ENCODE measurements at places on chromosomes 12 and 14.
A peak's percentile ranks its signal among the peaks of the same experiment; 100 is the strongest.

DNA sequence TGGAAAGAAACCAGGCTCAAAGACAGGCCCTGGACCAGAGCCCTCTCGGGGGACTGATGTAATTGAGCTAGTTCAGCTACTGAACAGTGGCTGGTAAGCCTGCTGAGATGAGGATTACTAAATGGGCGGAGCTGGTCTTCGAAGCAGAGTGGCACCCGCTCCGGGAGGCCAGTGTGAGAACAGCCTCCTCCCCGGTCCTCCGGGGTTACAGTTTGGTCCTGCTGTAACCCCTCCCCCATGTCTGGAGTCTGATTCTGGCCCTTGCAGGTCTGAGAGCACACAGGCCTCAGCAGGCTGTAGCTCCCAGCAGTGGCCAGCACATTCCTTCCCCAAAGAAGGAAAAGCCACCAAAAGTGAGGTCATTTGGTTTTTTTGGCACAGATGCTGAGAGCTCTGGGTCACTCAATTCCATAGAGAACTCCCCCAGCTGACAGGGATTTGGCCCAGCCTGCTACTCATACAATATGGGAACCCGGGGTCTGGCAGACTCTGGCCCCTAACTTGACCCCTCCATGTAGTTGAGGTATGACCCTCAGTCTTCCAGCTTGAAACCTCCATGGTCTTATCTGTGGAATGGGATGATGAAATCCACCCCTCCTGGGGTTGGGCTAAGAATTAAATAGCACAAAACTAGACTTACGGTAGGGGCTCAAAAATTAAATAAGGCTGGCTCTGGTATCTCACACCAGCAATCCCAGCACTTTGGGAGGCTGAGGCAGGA lies 39.0 kb downstream of the ACTN1 start:
- peak; percentile 67 for DNase-seq

GRCh38 chr14:87030197-87030596 lies 962.8 kb downstream of the GALC start:
- DNase-seq: no peak

- DNase-seq: no peak
Measured at GRCh38 chr14:102982852-102983470, 60.5 kb downstream of the AMN start.

- no peak for DNase-seq
Measured at GRCh38 chr14:51880835-51881580, 20.6 kb downstream of the GNG2 start.

- DNase-seq: no peak
Measured at GRCh38 chr14:35155962-35156361, 33.6 kb downstream of the PRORP start.

DNA sequence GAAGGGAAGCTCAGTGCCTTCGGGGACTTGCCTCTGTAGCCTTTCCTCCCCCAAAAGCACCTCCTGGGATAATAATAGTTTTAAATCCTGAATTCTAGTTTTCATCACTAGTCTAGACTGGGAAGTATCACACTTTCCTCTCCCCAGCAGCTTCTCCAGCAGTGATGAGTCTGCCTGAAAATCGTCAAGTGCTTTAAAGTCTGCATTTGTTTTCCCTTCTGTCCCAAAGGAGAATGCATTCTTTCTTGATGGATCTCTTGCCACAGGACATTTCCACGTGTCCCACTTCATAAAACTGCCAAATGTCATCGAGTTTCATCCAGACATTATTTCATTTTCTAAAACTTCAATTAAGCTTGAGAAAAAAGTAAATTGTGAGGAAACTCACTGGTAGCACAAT lies 15.0 kb downstream of the CSRP2 start:
- DNase-seq: no peak

DNA sequence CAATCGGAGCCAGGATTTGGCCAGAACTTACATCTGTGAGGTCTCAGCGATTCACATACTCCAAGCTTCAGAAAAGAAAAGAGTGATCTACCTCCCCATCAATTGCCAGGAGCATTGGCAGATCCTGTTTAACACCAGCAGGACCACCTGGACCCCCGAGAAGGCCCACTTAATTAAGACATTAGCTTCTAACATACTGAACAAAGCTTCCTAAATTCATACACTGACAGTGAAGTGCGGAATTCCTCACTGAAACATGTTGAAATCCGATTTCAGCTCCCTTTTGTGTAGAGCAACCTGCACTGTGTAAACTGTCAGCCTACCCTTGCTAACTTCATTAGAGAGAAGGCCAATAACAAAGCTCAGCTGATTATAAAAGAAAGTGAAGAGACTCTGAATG lies 274.0 kb downstream of the NOVA1 start:
- DNase-seq: no peak

Data from HEK293T (cell line).